Esophagus muscularis mucosa (tissue), 4 donors: ENCODE measurements at places on chromosomes 7 and 10.

DNA sequence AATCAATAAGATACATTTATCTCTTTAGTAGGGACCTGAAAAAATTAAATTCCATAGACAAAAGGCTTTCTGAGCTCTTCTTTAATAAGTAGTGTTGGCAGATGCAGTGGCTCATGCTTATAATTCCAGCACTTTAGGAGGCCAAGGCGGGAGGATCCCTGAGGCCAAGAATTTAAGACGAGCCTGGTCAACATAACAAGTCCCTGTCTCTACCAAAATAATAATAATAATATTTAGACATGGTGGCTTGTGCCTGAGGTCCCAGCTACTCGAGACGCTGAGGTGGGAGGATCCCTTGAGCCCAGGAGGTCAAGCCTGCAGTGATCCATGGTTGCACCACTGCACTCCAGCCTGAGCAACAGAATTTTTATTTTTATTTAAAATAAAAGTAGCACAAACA is 280.8 kb downstream of the ADK start:
- no peak for DNase-seq
- H3K4me1 ChIP-seq: peaks cover 10% of the 10 kb centered on the region
- H3K27ac ChIP-seq: no peak overlapping the region
- no peak overlapping the region for H3K4me3 ChIP-seq
- H3K36me3 ChIP-seq: no peaks in the 10 kb centered on the region

GRCh38 chr7:47627580-47628283 is 45.8 kb upstream of the TNS3 start:
- no peak overlapping the region for H3K27ac ChIP-seq
- no peak for DNase-seq
- H3K4me3 ChIP-seq: no peak overlapping the region
- H3K27me3 ChIP-seq: no peaks in the 10 kb centered on the region
- peaks cover 14% of the 10 kb centered on the region for H3K4me1 ChIP-seq
- no peaks in the 10 kb centered on the region for H3K36me3 ChIP-seq

- H3K4me1 ChIP-seq: peaks cover 55% of the 10 kb centered on the region
- no peak overlapping the region for H3K4me3 ChIP-seq
- H3K36me3 ChIP-seq: no peaks in the 10 kb centered on the region
- no peaks in the 10 kb centered on the region for H3K27me3 ChIP-seq
Measured at GRCh38 chr7:123719197-123719721, 29.5 kb downstream of the WASL start.

DNA sequence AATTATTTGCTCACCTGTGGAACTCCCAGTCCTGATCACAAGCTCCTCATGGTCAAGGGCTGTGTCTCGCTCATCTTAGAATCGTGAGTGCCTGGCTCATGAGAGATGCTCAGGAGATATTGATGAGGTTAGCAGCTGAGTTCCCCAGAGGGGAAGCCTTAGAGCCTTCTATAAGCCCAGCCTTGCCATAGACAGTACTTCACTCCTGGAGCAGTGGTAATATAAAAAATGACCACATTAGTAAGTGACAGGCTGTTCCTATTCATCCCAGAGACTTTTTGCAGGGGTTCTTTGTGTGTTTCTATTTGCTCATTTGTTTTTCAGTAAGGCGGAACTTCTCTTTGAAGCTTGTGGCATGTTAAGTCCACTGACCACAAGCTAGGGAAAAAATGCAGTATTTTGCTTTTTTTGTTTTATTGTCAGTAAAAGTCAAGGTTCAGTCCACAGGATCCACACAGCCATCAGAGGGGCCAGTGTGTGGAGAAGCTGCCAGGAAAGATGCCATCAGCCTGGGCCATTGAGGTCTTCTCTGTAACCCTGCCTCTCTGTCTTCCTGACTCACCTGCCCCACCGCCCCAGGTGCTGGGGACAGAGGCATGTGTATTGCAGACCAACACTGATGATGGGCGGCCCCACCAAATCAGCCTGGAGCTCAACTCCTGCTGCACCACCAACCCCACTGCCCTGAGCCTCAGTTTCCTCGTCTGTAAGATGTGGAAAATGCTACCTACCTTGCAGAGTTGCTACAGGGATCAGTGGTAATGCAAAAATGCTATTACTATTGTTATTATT is 36.4 kb upstream of the JCAD start:
- H3K27ac ChIP-seq: no peak overlapping the region
- no peaks in the 10 kb centered on the region for H3K36me3 ChIP-seq
- H3K4me1 ChIP-seq: no peaks in the 10 kb centered on the region
